ENCODE measurements at places on chromosomes 1 and 21.
A peak's percentile ranks its signal among the peaks of the same experiment; 100 is the strongest.

GRCh38 chr1:39825432-39825941 is 36.8 kb upstream of the BMP8B start:
- no peak for DNase-seq

- DNase-seq = no peak
These were observed 317.6 kb downstream of the SPATA17 start for GRCh38 chr1:217948741-217949140.

- no peak for DNase-seq
These were observed at the start of gene KIF17 for GRCh38 chr1:20717452-20718342. Gene KIF17 (minus strand): TSS chr1:20718007. CDS start chr1:20717706, 301 bp downstream.

DNA sequence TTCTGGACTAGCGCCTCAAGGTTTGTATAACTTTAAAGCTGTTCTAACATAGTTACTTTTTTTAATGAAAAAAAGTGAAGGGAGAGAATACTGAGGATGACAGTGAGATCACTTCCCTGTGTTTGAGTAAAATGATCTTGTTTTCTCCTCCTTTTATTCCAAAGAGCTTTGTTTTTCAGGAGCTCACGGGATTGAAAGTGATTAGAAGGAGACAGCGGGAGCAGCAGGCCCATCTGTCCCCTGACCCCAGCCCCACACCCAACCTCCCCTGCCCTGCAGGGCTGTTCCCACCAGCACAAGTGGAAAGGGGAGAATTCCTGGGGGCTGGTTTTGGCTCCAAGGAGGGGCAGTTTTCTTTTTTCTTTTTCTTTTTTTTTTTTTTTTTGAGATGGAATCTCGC is 2.1 kb upstream of the DNMT3L start:
- DNase-seq = no peak

- DNase-seq = peak; percentile 65
These were observed at the start of gene CATSPERE for GRCh38 chr1:244461245-244462071. Gene CATSPERE (plus strand): TSS chr1:244461273. CDS start chr1:244461430, 157 bp downstream.

- no peak for DNase-seq
These were observed 204.7 kb downstream of the HLX start for GRCh38 chr1:221083902-221084301.

DNA sequence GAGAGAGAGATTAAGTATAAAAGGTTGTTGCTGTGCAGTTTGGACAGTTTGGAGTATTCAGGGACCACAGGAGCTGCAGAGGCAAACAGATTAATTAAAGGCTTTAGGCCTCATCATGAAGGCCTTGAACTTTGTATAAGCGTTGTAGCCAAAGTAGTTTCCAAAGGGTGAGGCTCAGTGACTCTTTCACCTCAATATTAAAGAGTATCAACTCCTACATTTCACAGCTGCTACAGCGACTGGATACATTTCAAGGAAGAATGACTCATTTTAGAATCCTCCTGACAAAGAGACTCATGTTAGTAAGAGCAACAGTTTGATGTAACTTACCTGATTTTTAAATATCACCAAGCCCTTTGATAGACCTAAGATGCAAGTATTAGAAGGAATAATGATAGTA is 355.5 kb downstream of the HLX start:
- DNase-seq = no peak

DNA sequence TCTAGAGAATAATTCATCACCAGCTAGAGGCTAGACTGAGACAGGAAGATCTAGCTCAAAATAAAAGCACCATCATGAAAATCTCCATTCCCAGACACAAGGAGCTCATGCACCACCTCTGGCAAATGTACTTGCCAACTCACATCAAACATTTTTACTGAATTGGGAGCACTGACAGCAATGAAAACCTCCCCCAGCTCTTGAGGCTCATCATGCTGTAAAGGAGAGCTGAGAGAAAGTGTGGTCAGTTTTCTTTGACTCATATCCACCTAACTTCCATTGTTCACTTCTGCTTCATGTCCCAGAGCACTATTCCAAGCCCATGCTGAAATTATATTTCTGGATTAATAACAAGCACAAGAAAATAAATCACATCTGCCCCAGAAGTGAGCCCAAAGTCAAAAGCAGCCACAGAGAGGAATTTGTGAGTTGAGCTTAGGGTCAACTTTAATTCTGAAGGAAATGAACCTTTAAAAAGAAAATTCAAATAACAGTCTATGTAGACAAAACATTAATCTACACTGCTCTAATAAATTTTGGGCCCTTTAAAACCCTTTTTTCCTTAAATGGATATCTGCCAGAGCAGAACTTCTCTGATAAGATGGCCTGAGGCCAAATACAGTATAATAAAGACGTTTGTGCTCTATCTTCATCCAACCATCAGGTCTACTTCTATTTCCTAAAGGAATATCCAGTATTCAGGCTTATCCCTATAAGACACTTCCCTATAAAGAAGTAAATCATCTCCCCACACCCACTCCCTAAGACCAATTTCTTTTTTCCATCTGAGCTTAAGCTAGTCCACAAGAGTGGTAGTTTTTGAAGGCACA is 85.9 kb upstream of the ADAM30 start:
- DNase-seq = no peak

DNA sequence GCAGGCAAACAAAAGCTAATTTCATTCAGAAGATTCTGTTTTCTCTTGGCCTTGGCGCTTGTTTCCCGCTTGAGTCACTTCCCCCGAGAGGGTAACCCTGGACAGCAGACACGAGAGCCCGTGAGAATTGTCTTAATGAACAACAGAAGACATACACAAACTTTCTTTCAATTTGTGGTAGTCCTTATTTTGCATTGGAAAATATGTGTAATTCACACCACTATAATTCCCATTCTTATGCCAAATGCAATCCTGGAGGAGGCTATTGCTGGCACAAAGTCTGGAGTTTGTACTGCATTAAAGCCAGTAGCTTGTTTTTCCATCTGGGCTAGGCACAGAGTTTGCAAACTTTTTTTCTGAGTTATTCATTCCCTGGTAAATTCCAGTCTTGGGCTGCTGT is 109.8 kb upstream of the IVNS1ABP start:
- no peak for DNase-seq

- DNase-seq = no peak
These were observed 180.3 kb upstream of the RGS18 start for GRCh38 chr1:191977874-191978506.

- DNase-seq = no peak
These were observed 303.4 kb downstream of the KIF26B start for GRCh38 chr1:245458234-245458633.

- DNase-seq = no peak
These were observed 10.7 kb downstream of the ATP1A4 start for GRCh38 chr1:160161965-160162705.

DNA sequence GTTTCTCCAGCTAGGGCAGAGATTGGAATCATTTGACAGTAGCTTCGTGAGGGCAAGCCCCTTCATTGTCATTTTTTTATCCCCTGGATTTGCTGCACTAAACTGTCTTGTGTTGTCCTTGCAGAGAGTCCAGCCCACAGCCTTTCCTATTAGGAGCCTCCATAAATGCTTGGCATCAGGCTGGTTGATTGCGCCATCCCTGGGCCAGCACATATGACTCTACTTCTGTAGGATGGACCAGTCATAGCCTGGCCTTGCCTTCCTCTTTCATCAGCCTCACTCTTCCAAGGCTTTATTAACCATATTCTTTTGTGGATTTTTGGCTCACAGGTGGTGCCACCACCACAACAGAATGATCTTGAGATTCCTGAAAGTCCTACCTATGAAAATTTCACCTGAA is 31.4 kb downstream of the LY9 start:
- DNase-seq = no peak
